ENCODE measurements at places on chromosomes 12 and 14.

DNA sequence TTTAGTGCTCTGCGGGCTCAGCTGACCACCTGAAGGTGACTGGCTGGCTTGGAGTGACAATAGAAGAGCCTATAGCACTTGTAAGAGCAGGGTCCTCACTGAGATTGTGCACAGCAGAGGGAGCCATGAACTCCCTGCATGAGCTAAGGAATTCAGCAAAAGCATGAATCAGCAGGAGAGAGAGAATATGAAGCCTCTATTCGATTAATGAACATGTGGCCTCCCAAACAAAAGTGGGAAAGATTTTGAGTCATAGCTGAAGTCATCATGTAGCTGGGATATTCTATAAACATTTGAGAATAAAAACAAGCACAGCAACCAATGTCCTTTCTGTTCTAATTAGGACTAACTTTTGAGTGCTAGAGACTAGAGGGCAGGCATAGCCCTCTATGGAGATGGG is 626.6 kb downstream of the DIO2 start:
- DNase-seq, result no peak

GRCh38 chr12:29610473-29611170 is 113.1 kb upstream of the OVCH1 start:
- no peak for DNase-seq

DNA sequence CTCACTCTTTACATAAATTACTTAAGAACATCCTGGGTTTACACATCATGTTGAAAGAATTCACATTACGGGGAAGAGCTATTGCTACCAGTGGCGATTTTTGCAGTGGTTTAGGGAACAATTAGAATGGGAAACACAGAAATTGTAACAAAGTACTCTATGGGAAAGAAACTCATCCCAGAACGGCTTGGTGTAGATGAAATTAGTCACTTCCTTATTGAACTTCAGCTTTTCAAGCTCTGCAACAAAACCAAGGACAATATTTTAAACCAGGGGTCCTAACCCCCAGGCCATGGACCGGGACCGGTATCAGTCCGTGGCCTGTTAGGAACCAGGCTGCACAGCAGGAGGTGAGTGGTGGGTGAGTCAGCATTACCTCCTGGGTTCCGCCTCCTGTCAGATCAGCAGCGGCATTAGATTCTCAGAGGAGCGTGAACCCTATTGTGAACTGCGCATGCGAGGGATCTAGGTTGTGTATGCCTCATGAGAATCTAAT is 32.3 kb upstream of the FICD start:
- DNase-seq, result peak; percentile 14

DNA sequence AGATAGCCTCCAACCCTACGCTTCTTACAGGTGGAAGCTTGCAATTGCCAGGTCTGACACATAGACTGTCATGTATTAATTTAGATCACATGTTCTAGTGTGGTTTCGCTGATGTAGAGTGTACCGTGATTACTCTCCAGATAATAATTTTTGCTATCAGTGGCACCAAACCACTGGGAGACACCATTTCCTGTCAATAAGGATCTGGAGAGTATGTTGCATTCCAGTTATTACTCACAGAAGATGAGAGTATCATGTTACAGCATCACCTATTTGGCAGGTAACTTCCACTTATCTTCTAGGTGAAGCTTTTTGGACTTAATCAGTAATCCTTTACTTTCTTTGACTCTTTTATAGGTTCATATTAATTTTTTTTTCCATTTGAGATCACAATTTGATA is 147.2 kb downstream of the HELB start:
- peak; percentile 13 for DNase-seq

DNA sequence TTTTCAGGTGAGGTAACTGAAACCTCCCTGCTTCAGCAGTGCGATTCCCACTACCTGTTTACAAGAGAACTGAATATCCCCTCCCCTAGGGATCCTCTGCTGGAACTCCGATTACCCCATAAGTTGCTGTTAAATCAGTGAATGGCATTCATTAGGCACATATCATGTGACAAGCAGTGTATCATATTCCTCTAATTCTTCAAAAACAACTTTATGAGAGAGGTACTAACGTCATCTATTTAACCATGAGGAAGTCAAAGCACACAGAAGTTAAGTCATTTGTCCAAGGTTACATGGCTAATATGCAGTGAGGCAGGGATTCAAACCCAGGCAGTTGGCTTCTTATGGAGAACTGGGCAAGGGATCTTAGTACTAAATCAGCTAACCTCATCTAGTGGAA is 43.9 kb upstream of the PCED1B start:
- DNase-seq, result no peak

DNA sequence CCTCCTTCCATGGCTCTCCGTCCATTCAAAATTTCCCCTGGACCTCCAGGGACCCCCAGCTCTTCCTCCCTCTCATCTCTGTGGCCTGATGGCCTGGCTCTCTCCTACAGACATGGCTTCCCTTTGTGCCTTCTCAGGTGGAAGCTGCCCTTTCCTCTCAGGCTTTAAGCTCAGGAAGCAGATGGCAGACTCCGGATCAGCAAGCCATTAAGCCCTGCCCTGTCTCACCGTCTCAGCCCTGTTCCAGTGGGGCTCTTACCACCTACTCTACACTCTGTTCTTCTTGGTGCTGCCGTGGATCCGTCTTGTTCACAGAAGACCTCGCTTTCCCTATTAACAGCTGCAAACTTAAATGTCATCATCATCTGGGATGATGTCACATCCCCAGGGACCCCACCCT is 33.1 kb downstream of the NPC2 start:
- no peak for DNase-seq

- DNase-seq, result no peak
Observed at GRCh38 chr14:99755629-99756603, 37.3 kb upstream of the EML1 start.

- no peak for DNase-seq
Observed at GRCh38 chr14:99644723-99645544, at the start of gene HHIPL1. HHIPL1 (plus strand) TSS chr14:99645129; CDS start chr14:99645208, 79 bp downstream.

DNA sequence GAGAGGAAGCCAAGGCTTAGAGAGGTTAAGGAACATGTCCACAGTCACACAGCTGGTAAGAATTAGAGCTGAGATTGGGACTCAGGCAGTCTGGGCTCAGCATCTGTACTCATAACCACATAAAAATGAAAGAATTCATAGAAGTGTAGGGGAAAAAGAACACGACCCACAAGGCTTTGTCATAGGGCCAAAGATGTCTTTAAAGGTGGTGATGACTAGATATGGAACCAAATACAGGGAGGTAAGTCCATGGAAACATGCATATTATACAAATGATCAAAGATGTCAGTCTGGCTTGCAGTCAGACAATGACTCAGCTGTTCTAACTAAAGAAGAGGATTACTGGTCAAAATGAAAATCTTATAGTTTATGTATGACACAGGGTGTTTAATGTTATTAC is 7.2 kb upstream of the SSPN start:
- DNase-seq, result no peak

- DNase-seq, result no peak
Observed at GRCh38 chr14:105095236-105095805, 30.1 kb upstream of the GPR132 start.

DNA sequence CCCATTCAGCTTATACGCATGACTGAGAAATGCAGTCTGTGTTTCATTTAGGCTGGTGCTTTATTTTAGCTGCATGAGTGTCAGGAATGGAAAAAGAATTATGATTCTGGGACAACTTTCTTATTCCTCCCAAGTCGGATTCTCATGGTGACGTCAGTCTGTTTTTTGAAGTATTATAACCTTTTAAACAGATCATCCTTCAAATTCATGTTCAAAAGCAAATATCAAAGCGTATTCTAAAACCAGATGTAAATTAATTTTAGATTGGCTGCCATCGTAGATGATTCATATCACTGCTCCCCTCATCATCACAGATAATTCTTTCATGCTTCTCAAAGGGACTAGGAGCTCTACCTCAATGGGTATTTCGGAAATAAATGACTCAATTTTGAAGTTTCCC is 15.0 kb downstream of the FNTB start:
- DNase-seq, result no peak

DNA sequence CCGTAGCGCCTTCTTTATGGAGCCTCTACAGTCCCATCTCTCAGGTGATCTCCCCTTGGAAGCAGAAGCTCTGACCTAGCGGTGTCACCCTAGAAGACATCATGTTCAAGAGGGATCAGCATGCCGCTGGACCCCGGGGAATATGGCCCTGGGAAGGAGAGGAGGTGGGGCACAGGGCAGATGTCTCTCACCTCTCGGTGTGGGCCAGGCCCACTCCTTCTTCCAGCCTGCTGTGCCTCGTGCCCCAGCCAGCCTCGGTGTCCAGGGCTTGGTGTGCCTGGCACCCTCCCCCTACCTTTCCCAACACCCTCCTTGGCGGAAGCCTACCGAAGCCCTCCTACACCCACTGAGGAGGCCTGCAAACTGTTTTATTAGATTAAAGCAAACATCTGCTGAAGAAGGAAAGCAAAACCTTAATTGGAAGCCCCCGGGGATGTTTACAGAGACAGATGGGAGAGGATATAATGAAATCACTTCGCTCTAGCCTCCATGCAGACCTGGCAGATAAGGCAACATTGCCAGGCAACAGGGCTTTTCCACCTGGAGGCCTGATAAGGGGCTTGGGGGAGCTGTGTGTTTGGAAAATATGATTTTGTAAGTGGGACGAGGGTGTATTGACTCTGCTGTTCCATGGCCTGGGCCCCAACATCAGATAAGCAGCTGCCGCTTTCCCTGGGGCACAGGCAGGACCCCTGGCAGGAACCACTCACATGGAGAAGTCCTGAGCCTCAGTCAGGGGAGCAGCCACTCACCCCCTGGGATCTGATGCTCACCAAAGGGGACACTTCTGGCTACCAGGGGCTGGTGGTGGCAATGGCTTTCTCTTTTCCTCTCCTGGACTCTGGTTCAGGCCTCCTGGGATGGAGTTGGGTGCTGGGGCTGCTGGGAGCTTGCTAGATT is 5.7 kb upstream of the CHGA start:
- no peak for DNase-seq

DNA sequence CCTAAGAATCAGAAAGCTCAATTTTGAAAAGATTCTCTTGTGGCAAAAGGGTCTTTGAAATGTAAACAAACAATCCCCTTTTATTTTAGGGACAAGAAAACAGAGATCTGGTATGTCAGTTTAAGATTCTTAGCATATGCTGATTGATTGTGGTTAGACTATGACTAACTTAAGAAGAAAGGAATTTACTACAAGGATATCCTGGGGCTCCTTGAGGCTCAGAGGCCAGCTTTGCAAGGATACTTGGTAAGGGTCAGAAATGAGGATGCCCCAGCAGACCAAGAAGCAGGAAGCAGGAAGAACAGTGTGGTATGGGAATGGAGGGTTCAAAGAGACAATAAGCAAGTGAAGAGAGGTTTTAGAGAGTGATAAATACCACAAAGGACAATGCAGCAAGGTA is 474.6 kb downstream of the ETNK1 start:
- DNase-seq, result no peak

DNA sequence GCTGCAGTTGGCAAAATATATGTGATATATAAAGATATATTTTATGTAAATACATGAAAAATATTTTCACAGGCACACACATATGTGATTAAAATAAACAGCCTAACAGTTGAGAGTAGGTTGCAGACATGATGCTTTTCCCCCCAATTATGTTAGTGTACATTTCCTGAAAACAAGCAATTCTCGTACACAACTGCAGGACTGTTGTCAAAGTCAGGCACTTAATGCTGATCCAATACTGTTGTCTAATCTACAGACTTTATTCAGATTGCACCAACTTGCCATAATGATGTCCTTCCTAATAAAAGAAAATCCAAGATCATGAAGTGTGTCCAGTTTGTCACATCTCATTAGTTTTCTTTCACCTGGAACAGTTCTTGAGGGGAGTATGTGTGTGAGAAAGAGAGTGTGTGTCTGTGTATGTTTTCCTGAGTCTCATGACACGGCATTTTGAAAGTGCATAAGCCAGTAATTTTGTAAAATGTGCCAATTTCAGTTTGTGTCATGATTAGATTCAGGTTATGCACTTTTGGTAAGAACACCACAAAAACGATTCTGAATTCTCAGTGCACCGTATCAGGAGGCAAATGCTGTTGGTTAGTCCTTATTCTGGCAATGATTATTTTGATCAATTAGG is 16.5 kb upstream of the SEL1L start:
- DNase-seq, result no peak

DNA sequence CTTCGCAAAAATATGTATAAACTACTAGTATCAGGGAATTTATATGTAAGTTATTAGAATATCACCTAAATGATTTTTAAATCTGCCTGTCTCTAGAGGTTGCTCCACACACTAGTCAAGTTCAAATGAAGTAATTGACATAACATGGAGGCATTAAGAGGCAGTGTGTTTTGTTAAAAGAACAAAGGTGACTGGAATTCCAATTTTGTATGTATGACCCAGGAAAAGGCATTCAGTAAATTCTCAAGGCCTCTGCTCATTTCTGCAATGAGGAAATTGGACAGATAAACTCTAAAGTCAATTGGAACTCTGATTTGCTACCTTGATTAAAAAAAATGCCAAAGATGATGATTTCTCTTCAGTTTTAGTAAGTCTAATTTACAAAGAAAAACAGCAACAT is 117.1 kb downstream of the NAV3 start:
- no peak for DNase-seq

- DNase-seq, result peak; percentile 70
Observed at GRCh38 chr14:81625343-81625742, 91.7 kb upstream of the SEL1L start.

GRCh38 chr12:22880807-22881206 is 255.8 kb downstream of the ETNK1 start:
- DNase-seq, result no peak

DNA sequence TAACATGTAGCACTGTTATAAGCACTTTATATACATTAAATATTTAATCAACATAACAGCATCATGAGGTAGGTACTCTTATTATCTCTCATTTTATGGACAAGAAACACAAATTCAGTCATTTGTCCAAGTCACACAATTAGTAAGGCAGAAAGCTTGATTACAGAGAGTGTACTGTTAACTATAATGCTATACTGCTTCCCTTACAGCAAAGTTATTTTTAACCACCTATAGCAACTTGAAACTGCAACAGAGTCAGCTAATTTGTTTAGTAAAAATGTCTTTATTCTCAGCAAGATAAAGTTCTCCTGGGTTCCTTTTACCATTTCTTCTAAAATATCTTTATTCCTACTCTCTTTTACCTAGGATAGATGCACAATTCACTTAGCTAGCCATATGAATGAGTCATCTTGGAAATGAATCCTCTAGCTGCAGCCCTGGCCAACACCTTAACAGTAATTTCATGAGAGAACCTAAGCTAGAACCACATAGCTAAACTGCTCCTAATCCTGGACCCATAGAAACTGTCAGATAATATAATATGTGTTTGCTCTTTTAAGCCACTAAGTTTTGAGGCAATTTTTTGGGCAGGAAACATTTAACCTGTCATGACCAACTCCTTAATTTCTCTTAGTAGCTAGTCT is 90.2 kb upstream of the HECTD1 start:
- DNase-seq, result no peak

GRCh38 chr14:69039288-69039628 is 60.2 kb upstream of the ACTN1 start:
- peak; percentile 86 for DNase-seq
